ENCODE measurements at places on chromosomes 3 and 15.

- DNase-seq = no peak
These were observed 805 bp upstream of the SEC22C start for GRCh38 chr3:42582474-42583070.

DNA sequence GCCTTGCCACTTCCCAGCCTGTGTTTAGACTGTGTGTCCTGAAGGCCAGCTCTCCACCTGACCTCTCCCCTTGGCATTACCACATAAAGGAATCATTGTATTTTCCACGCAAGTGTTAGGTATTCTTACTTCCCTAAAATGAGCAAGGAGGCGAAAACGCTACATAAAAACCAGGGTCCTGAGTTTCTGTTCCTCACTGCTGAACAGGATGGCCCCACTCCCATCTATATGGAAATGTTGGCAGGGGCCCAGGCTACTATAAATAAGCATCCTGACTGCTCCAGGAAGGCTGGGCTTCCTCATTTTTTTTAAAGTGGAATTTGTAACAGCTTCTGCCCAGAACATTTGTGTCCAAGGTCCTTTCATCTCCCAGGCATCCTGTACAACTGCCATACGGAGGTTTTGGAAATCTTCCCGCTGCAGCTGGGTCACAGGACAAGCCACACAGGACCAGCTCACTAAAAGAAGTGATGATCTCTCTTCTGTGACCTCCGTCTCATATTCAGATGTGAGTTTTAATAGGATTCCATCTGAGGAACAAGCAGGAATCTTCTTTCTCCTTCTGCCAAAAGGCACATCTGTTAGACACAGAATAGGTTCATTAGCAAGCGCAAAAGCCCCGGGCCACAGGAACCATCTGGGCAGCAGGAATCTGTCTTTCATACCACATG, 56.4 kb upstream of the LIMD1 start:
- DNase-seq = peak; percentile 55

- DNase-seq = no peak
These were observed 90.2 kb downstream of the CHSY1 start for GRCh38 chr15:101161656-101162055.

GRCh38 chr15:64090527-64090926, 3.1 kb downstream of the CIAO2A start:
- no peak for DNase-seq

GRCh38 chr3:122691195-122691594, 10.6 kb downstream of the PARP14 start:
- DNase-seq = peak; percentile 27

GRCh38 chr3:132660811-132661070, 612 bp downstream of the UBA5 start:
- no peak for DNase-seq

GRCh38 chr15:39575180-39575579, 5.7 kb upstream of the THBS1 start:
- DNase-seq = no peak

GRCh38 chr3:176896165-176896564, 301.1 kb downstream of the TBL1XR1 start:
- no peak for DNase-seq

- peak; percentile 54 for DNase-seq
These were observed 69.3 kb downstream of the MYH15 start for GRCh38 chr3:108441071-108441507.

GRCh38 chr15:42203891-42204290, 4.2 kb downstream of the VPS39 start:
- DNase-seq = peak; percentile 2

GRCh38 chr3:58203541-58203940, 7.2 kb downstream of the DNASE1L3 start:
- DNase-seq = no peak

GRCh38 chr3:141788149-141788548, 24.9 kb downstream of the GRK7 start:
- no peak for DNase-seq

GRCh38 chr3:121883507-121883906, 10.7 kb upstream of the SLC15A2 start:
- DNase-seq = peak; percentile 13

GRCh38 chr3:100048248-100048647, 66.1 kb downstream of the FILIP1L start:
- DNase-seq = no peak

DNA sequence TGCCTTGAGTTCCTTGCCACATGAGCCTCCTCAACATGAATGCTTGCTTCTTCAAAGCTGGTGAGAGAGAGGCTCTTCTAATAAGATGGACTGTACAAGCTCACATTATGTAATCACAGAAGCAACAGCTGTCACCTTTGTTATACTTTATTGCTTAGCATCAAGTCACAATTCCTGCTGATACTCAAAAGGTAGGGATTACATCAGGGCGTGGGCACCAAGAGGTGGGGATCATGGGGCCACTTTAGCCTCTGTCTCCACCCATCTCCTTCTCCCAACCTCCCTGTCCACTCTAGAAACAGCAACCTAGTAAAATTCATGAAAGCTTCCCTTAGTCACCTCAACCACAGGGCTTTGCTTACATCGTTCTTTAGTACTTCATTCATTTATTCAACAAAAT, 95.9 kb downstream of the FAM43A start:
- DNase-seq = no peak

- no peak for DNase-seq
These were observed 223.0 kb upstream of the LYSMD4 start for GRCh38 chr15:99956022-99956775.

DNA sequence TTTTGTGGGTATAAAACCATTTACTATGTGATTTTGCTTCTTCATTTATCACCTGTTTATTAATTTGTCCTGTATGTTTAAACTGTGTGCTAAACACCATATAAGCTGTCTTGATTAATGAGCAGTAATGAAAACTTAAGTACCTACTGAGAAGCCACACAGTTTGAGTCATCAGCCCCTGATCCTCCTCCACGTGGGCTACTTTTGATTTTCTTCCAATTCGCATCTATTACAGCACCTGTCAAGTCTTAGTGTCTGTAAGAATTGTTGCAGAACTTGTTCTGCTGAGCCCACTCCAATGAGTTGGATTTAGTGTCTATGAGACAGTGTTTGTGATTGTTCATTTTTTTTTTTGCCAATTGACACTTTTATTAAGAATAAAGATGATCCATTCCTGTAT, 16.8 kb downstream of the EPHA6 start:
- DNase-seq = no peak

GRCh38 chr3:69091389-69092029, 6.8 kb downstream of the ARL6IP5 start:
- DNase-seq = no peak

DNA sequence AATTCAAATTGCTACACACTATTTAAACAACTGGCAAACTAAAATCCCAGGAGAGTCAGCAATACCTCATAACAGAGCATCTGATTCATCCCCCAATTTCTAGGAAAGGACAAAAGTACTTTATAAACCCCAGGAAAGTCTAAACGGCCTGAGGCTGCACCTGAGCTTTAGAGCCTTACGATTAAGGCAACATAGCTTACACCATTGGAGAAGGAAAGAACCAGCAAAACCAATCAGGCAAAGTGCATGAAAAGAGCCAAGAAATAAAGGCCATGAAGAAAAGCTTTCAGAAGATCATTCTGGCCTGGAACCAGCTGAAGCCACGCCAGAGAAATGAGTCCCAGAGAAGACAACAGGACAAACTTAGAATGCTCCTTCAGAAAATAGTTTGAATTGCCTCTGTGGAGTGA, 48.1 kb downstream of the PTPN9 start:
- DNase-seq = peak; percentile 32

- DNase-seq = no peak
These were observed 528.4 kb upstream of the RGMA start for GRCh38 chr15:93617443-93617842.

DNA sequence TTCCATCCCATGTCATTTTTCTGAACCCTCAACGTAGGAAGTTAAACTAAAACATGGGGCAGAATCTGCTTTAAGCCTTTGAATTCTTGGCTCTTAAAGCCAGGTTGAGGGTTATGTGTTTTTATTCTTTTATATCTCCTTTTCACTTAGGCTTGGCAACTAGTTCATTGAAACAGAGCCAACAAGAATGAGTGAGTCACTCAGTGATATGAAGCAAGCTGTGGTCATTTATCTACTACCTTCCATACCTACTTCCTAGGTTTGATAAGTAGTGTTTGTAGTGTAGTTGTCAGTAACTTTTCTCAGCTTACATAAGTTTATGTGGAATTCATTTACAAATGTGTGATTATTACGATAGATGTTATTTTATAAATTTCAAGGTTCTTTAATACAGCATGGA, 67.4 kb downstream of the SNRPN start:
- DNase-seq = peak; percentile 1

DNA sequence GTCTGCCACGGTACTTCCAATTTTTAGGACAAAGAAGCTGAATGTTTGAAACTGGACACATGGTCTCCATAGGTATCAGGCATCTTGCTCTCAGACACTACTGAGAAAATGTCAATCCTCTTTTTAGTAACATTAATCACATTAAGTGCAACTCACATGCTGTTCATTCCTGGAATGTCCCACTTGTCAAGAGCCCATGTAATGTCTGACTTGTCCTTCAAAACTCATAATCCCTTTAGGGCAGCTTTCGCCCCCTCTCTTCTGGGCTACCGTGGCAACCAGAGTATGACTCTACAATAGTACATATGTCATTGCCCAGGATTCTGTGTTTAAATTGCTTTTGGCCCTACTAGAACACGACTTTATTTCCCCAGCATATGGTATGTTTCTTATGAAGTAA, 12.3 kb downstream of the NUDT16 start:
- DNase-seq = no peak

GRCh38 chr3:53804697-53805462, 41.3 kb downstream of the CHDH start:
- DNase-seq = peak; percentile 91

DNA sequence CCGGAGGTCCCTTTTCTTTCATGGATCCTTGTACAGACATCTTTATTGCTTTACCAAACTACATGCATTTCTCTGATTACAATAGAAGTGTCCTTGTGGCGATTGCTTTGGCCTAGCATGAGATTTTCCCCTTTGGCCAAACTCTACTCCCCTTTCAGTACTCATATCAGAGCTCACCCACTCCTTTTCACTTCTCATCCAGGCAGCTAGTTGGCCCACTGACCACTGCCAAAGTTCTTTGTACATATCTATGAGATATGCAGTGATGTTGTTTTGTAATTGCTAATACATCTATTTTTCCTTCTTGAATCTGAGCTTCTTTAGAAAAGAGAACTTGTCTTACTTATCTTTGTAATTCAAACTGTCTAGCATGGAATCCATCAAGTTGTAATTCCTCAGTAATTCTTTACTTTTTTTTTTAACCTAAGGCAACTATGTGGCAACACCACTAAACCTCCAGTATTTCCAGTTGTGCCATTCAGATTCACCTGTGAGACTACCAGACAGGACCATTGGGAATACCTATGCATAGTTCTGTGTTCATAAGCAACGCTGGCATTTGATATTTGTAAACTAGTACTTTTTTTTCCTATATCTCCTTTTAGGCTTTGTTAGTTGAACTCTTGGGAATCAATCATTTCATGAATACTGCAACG, 39.2 kb downstream of the AADACL2 start:
- DNase-seq = no peak

DNA sequence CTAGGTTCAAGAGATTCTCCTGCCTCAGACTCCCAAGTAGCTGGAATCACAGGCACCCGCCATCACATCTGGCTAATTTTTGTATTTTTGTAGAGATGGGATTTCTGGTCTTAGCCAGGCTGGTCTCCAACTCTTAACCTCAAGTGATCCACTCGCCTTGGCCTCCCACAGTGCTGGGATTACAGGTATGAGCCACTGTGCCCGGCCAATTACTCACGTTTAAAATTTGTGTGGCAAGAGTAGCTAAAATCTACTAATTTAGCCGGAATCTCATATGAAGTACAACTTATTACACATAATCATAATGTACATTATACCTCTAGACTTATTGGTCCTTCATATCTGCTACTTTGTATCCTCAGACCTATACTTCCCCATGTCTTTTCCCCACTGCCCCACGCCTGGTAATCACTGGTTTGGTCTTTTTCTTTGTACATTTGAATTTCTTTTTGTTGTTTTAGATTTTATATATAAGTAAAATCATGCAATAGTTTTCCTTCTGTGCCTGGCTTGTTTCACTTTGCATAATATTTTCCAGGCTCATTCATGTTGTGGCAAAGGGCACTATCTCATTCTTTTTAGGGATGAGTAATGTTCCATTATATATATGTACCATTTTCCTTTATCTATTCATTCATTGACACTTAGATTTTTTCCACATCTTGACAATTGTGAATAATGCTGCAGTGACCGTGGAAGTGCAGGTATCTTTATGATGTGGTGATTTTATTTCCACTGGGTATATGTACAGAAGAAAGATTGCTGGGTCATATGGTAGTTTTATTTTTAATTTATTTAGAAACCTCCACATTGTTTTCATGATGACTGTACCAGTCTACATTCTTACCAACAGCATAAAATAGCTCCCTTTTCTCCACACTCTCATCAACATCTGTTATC, 605.0 kb upstream of the CBLB start:
- DNase-seq = no peak

- DNase-seq = peak; percentile 84
These were observed 860 bp downstream of the ATG3 start for GRCh38 chr3:112560721-112561483.
